Posterior vena cava (tissue), 2 donors: ENCODE measurements at places on chromosomes 13 and 19. TPM values are rescaled to one million over a fixed set of nuclear protein-coding genes. Genes with fewer than 3 reads are reported as not detected.

GRCh38 chr13:24097064-24097463, 63.5 kb upstream of the SPATA13 start:
- DNase-seq: no peak

DNA sequence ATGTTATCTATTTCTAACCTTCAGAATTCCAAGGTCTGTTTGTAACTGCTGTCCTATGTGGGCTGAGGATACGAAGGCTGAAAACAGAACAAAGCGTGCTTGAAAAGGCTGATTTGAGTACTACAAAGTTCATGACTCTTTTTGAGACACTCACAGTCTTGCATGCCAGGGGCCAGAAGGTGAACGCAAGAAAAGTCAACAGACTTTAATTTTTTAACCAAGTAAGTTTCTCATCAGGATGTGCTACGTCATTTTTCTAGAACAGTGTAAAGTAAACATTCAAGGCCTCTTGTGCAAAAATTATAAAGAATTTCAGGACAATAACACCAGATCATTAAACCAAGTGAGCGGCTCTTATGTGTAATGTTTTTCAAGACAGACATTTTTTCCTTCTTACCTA, 163.5 kb downstream of the COG6 start:
- no peak for DNase-seq

GRCh38 chr19:30704771-30705330, 332.7 kb downstream of the ZNF536 start:
- DNase-seq: no peak

GRCh38 chr13:50529154-50529882, 314.2 kb downstream of the DLEU7 start:
- DNase-seq: peak; percentile 94

- no peak for DNase-seq
Observed at GRCh38 chr13:29886446-29886845, 36.0 kb upstream of the UBL3 start.

GRCh38 chr19:28290963-28291657, 921.8 kb downstream of the UQCRFS1 start:
- no peak for DNase-seq

The CPB2 gene
- not detected for total RNA-seq

The CCNE1 gene
- 0.71 TPM for total RNA-seq

The WDR87 gene
- not detected for total RNA-seq
